T-helper 22 cell (primary cell): ENCODE measurements at places on chromosomes 13 and 19.

- no peak for DNase-seq
Measured at GRCh38 chr19:31570718-31571117, 221.5 kb upstream of the TSHZ3 start.

DNA sequence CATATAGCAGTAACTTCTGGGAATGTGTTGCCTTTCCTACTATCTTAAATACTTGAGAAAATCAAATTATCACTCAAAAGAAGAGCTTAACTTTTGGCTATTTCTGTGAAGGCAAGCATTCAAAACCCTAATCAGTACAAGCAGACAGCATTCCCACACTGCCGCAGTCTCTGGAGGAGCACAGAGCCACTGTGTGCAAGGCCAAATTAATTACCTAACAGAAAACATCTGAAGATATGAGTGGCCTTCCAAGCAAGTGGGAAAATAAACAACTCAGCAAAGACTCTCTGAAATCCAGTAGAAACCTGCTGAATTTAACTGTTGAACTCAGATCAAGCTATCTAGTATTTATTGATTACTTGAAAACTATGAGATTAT is 68.2 kb downstream of the COL4A1 start:
- DNase-seq = no peak

- no peak for DNase-seq
Measured at GRCh38 chr19:50952910-50953309, at the start of gene KLK5. KLK5 (minus strand) TSS chr19:50953038; CDS start chr19:50952657, 381 bp downstream.

- no peak for DNase-seq
Measured at GRCh38 chr19:41735071-41735600, 20.2 kb upstream of the CEACAM6 start.

DNA sequence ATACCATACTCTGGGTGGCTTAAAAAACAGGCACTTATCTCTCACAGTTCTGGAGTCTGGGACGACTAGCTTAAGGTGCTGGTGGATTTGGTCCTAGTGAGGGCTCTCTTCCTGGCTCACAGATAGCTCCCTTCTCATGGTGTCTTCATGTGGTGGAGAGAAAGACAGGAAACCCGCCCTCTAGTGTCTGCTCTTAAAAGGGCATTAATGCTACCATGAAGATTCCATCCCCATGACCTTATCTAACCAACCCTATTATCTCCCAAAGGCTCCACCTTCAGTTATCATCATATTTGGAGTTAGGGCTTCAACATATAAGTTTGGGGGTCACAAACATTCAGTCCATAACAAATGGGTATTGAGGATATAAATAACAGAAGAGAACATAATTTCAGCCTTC is 139.4 kb downstream of the HS6ST3 start:
- no peak for DNase-seq

GRCh38 chr13:23348262-23349127 is 85.0 kb downstream of the SACS start:
- no peak for DNase-seq

DNA sequence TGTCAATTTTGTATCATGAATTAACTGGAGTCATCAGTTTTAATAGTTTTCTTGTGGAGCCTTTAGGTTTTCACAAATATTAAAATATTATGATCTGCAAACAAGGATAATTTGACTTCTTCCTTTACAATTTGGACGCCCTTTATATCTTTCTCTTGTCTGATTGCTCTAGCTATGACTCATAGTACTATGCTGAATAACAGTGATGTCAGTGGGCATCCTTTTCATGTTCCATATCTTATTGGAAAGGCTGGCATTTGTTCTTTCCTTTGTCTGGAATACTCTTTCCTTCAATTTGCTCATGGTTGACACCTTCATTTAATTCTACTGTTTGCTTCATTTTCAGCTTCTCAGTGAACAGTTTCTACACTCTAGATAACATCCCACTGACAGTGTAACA is 1129.3 kb downstream of the SLITRK5 start:
- no peak for DNase-seq

DNA sequence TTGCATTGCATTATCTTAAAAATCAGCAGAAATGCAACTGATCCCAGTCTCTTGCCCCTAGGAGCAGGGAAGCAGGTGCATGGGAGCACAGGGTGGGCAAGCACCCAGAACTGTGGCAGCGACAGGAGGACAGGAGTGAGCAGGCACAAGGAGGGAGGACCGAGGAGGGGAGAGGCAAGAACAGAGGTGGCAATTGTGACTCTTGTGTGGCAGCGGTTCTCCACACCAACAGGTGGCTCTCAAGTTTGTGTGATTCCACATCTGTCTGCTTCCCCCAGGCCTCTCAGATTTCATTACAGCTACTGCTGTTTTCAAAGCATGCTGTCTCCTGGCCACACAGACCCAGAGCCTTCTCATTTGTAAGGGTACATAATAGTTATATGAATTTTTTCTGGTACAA is 108.5 kb downstream of the STK24 start:
- DNase-seq = no peak

DNA sequence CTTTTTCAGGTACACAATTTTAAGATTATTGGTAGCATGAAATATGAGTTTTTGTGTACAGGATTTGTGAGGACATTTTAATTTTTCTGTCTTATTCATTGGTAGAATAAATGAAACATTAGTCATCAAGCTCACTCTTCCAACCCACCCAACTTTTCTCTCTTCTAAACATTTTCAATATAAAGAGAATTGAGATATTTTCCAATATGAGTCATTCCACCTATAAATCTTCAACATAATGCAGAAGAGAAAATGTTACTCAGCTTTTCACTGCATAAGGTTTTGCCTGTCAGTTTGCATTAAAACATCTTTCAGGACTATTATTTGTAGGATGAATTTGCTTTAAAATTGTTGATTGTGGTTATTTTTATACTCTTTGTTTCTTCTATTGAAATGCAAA is 330.7 kb downstream of the PCDH20 start:
- DNase-seq = no peak

- DNase-seq = no peak
Measured at GRCh38 chr13:20173116-20173746, 12.4 kb upstream of the GJA3 start.

GRCh38 chr19:32289566-32290210 is 55.7 kb upstream of the ZNF507 start:
- DNase-seq = no peak
